ENCODE measurements at places on chromosomes 4 and X.

GRCh38 chrX:76802708-76803107 lies 375.2 kb downstream of the MAGEE1 start:
- no peak for DNase-seq

DNA sequence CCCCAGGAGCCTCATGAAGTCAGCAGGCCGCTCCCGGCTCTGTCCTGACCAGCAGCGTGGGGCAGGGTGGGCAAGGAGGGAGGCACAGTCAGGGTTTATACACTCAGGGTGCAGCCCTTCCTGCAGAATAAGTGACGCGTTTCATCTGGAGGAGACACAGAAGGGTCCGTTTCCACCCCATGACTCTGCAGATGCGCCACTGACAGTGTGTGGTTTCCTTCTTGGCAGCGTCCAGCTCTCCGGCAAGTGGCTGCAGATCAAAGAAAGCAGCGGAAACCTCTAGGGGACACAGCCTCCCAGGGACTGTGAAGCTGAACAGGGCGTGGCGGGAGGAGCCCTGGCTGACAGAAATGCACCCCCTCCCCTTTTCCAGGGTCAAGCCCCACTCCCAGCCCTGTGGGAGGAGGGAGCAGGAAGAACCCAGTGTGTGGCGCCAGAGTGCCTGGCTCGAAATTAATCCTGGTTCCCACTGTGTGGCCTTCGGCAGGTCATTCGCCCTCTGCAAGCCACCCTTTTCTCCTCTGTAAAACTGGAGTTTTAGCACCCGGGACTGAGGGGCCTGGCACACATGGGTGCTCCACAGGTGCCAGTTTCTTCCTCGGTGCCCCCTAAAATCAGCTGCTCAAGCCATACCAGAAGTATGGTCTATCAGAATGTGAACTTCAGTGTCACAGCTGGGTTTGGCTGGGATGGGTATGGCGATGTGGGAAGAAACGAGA lies 17.3 kb upstream of the TBC1D14 start:
- DNase-seq: peak; percentile 83

DNA sequence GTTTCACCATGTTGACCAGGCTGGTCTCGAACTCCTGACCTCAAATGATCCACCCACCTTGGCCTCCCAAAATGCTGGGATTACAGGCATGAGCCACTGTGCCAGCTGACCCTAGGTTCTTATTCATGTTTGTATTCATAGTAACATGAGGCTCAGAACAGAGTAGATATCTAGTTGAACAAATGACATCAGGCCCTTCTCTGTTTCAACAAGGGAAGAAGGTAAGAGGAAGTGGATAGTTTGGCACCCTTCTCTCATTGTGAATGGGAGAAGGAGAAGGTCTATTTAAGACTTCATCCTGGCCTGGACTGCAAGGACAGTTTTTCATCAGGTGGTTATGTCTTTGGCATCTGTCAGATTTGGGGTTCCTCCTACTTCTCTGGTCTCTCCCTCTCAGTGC lies 13.8 kb downstream of the GJB1 start:
- DNase-seq: no peak

DNA sequence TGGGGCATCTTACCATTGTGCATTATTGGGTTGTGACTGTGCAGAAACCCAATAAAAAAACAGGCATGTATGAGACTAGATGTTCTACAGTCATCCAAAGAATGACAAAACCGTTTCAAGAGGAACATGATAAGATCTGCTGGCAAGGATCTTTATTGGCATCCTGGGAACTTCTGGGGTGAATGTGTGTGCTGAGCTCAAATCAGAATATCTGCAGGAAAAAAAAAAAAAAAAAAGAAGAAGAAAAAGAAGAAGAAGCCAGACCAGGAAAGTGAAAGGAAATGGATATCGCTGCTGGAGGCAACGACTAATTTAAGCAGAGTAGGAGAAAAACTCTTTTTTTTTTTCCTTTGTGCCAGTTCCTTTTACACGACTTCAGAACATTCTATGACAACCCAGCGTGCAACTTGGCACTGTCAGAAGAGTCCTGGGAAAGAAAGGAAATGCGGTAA lies 484.2 kb upstream of the BOD1L1 start:
- DNase-seq: no peak

DNA sequence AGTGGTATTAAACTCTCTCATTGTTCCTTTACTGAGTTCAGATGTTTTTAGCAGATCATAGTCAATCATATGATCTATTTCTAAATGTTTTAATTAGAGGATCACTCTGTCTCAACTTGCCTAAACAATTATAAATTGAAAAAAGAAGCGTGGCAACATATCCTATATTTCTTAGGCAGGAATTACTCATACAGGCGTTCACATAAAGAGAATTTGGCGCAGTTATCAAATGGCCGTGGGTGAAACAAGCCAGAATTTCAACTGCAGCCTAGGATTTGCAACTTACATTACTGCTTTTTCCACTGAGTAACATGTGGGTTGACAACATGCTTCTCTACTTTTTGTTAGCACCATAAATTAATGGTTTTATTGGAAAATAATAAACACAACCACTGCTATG lies 141.3 kb downstream of the CPE start:
- no peak for DNase-seq

GRCh38 chr4:143358923-143359643 lies 22.4 kb downstream of the GAB1 start:
- peak; percentile 9 for DNase-seq

DNA sequence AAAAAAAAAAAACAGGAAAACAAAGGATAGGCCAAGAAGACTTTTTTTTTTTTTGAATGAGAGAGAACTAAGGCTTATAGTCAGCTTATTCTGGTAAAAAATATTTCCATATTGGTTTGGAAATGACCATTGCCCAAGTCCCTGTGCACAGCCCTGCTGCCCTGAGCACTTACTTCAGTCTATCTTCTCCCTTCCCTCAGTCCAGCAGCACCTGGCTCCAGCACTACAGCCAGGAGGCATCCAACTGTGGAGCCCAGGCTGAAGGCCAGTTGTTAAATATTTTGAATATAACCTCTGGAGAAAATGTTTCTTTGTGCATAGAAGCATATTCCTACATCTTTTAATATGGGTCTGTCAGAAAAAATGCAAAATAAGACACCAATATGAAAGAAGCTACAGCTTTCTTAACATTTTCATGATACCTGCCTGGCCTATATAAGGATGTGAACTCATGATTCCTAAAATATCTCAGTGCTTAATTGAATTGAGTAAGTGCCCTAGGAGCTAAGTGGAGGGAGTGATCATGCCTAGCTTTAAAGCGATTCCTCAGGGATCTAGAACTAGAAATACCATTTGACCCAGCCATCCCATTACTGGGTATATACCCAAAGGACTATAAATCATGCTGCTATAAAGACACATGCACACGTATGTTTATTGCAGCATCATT lies 14.4 kb downstream of the LRRC66 start:
- no peak for DNase-seq

DNA sequence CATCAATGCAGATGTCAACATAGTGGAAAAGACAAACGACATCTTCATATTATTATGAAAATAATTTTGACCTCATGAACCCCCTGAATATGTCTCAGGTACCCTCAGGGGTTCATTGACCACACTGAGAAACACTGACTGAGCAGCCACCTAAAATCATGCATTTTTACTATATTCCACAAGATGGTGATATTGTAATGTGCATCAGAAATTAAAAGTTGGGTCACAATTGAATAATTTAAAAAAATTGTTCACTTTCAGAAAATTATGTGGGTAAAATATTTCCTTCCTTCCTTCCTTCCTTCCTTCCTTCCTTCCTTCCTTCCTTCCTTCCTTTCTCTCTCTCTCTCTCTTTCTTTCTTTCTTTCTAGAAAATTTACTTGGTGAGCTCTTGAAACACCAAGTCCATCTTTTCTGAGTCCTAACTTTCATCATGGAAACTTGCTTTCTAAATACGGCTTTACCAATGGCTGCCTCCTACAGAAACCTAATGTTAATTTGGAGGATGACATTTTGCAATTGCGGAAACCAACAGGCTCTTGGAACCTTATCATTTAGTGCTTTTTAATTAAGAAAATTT lies 103.6 kb downstream of the RTL3 start:
- DNase-seq: peak; percentile 14

DNA sequence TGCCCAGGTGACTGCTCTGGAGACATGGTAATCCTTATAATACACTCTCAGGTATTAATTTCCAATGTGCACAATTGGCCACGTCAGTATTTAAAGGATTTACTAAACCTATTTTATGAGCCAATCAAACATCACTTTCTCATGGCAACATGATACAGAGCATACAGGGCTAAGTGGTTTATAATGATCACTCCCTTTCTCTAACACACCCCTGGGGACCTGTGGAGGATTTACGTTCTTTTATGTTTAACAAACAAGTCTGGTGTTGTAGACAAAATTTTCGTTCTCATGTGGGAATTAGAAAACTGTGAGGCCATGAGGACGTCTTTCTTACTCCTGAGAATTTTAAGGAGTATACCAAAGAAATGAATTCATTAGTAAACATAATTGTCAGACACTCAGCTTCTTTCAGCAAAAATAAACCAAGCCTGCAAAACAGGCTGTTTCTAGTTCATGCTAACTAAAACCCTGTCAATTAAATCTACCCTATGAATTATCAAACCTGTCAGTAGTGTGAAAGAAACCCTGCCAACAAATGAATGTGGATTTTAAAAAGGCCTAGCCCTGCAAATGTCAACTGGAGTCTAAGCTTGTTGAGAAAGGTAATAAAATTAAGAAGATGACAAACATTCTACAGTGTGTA lies 155.8 kb downstream of the PDGFC start:
- DNase-seq: no peak

DNA sequence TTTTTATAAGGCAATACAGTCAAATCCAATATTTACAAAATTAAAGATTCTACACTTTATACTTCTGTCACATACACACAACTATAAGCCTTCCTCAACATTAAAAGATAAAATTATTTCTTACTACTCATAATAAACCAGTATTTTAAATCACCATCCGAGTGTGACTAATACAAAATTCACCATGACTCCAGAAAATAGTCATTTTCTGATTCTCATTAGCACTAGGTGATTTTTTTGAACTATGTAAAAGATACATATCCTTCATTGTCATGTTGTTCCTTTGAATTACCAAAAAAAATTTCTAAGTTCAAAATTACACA lies 646 bp upstream of the SLC7A11 start:
- DNase-seq: peak; percentile 20

DNA sequence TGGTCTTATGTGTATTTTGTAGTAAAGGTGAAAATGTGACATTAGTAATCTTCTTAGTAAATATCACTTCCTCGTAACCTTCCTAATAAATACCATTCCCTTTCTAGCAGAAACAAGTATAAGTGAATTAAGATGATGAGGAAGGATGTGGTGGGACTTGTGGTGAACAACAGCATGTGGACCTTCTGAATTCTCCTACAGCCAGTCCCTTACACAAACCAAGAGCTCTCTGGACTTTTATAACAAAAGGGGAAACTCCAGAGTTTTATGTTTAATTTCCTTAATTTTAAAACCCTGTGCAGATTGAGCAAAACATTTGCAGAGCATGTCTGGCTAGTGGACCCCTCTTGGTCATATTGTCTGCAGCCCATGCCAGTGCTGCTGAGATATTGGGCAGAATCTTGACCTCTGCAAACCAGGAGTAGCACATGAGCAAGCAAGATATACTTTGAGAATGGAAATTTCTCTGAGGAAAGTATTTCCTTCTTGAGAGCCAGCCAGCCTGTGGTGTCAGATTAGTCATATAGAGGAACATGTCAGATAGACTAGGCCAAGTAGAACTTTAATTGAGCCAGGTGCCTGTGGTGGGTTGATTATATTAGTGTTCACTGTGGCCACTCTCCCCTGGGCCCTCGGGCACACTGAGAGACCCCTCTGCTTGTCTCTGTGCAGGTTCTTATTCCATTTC lies 328.2 kb downstream of the DKK2 start:
- no peak for DNase-seq

DNA sequence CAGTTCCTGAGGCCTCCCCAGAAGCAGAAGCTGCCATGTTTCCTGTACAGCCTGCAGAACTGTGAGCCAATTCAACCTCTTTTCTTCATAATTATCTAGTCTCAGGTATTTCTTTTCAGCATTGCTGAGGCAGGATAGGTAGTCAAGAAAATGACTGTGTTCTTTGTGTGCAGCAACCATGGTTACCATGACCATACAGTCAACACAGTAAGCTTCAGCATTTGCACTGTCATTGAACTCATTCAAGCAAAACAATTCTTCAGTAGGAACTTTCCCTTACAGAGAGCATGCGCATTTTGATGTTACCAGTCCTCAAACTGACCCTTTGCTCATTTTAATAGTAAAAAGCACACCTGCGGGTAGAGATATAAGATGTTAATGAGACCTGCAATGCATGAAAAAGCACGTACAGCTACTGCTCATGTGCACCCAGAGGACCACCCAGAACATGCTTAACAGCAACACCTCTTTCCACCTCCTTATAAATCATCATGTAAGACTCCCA lies 180.8 kb downstream of the PRKX start:
- DNase-seq: peak; percentile 37

- DNase-seq: no peak
Observed at GRCh38 chr4:40601641-40602040, 28.0 kb downstream of the RBM47 start.

GRCh38 chrX:140580478-140580877 lies 75.6 kb upstream of the SOX3 start:
- no peak for DNase-seq
